ENCODE measurements at places on chromosomes 6 and 20. TPM values are rescaled to one million over a fixed set of nuclear protein-coding genes. Genes with fewer than 3 reads are reported as not detected.

Gene HLA-DQB2
- 4.7 TPM for total RNA-seq

Gene E2F1
- total RNA-seq: 0.49 TPM

Gene BMP6
- 3.2 TPM for total RNA-seq

Gene POPDC3
- not detected for total RNA-seq

Gene HAO1
- not detected for total RNA-seq

Gene OR2B3
- total RNA-seq: not detected

Gene TSHZ2
- 30.4 TPM for total RNA-seq

Gene PCSK2
- 0.98 TPM for total RNA-seq

Gene PRR18
- total RNA-seq: not detected

DNA sequence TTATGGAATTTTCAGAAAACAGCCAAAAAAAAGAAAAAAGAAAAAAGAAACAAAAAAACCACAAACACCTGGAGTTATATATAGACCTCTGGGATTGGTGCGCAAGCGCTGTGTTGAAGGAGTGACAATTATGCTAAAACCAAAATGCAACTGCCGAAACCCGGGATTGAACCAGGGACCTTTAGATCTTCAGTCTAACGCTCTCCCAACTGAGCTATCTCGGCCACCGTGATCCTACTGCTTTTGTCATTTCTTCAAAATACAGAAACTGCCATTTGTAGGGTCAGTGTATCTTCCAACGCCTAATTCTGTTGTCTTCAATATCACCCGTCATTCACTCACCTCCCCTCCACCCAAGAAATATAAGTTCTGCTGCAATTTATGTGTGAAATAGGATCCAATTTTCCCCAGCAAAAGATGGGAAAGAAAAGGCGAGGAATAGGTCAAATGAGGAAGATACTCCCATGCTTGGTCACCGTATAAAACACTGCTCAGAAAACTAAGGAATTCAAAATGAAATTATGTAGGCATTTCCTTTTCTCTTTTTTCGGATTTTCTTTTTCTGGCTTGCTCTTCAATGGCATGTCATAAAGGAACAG is 116.0 kb downstream of the TRIM27 start:
- DNase-seq: no peak
- H3K4me1 ChIP-seq: no peaks in the 10 kb centered on the region
- H3K27me3 ChIP-seq: peaks cover 7% of the 10 kb centered on the region
- H3K36me3 ChIP-seq: no peaks in the 10 kb centered on the region
- H3K4me3 ChIP-seq: no peak overlapping the region
- no peak overlapping the region for H3K27ac ChIP-seq

DNA sequence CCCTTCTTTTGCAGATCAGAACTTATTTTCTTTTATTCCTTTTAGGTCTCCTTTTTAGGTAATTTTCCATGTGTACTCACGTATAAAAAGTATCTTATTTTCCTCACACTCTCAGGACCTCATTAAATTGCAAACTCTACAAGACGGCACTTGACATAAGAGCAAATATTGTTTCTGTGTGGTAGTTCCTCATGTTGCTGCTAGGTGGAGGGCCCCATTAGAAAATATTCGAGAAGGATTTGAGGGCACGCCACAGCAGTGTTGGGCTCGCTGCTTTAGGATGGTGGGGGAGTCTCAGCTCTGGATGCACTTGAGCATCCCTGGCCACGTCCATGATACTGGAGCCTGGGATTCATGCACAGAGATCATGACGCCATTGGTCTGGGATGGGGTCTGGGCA is 64.9 kb upstream of the ZFP64 start:
- no peaks in the 10 kb centered on the region for H3K27me3 ChIP-seq
- no peak overlapping the region for H3K27ac ChIP-seq
- no peak for DNase-seq
- H3K4me3 ChIP-seq: no peak overlapping the region
- no peaks in the 10 kb centered on the region for H3K36me3 ChIP-seq

DNA sequence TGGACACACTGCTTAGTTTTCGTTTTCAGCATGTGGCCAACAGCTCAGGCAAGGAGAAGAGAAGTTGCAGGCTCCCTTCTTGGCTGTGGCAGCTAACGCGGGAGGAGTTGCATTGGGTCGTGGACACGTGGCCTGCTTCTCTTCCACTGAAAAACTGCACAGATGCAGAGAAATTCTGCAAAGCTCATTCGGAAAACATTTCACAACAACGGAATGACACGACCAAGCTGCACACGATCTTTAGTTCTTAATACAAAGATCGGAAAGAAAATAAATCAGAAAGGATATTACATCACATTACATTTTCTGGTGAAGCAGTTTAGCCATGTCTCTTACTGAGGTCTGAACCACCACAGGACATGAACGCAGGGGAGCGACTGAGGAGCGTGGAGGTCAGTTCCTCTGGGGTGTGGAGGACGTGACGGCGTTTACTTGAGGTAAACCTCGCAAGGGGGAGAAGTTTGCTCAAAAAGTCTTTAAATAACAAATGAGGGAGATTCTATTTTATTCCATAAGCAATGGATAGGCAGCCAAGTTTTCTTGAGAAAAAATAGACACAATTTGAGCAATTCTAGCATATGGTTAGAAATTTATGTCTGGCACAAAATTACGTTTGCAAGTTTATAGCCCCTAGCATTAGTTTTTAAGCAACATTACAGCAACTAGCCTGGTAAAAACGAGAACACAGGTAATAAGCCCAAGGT is 178.3 kb downstream of the THBS2 start:
- peak overlapping the region; percentile 66 for H3K27ac ChIP-seq
- no peaks in the 10 kb centered on the region for H3K27me3 ChIP-seq
- peaks cover 32% of the 10 kb centered on the region for H3K4me1 ChIP-seq
- peak overlapping the region; percentile 1 for H3K4me3 ChIP-seq

GRCh38 chr6:30121446-30122366 is 8.8 kb upstream of the TRIM31 start:
- H3K27ac ChIP-seq: no peak overlapping the region
- no peaks in the 10 kb centered on the region for H3K36me3 ChIP-seq
- no peak overlapping the region for H3K4me3 ChIP-seq
- DNase-seq: no peak
- H3K4me1 ChIP-seq: no peaks in the 10 kb centered on the region
- H3K27me3 ChIP-seq: no peaks in the 10 kb centered on the region

DNA sequence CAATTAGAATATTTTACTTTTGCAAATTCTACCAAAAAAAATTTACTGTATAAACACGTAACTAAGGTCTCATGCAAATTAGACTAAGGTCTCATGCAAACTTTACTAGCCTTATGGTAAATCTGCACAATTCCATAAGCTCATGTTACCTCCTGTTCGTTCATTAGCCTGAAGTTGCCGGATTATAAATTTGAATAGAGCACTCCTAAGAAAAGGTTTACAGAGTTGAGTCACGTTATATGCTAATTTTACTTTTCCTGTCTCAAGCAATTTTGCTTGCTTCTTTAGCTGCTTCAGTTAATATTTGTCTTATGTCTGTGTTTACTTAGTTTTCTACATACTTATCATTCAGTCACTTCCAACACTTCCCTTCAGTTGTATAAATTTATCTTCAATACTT is 1434.0 kb upstream of the EYS start:
- H3K4me3 ChIP-seq: no peak overlapping the region
- no peaks in the 10 kb centered on the region for H3K27me3 ChIP-seq
- no peaks in the 10 kb centered on the region for H3K36me3 ChIP-seq
- H3K27ac ChIP-seq: no peak overlapping the region
- no peaks in the 10 kb centered on the region for H3K4me1 ChIP-seq
- no peak for DNase-seq

DNA sequence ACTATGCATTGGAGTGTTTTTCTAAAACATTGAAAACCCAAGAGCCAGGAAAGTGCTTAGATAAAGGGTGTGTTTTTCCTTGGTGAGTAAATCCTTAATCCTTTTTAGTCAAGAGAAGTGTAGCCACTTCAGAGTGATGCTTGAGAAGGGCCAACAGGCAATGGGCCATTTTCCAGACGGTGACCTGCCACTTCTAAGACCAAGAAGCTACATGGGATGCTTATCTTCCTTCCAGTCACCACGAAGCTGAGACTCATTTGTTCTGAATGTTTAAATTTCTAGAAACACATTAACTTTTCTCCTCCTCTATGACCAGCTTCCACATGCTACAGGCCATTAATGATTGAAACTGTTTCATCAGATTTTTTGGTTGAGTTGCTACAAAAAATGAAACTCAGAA is 34.4 kb upstream of the NHSL1 start:
- no peak for DNase-seq
- no peaks in the 10 kb centered on the region for H3K36me3 ChIP-seq
- H3K27ac ChIP-seq: no peak overlapping the region
- no peaks in the 10 kb centered on the region for H3K27me3 ChIP-seq
- no peaks in the 10 kb centered on the region for H3K4me1 ChIP-seq

GRCh38 chr6:63813566-63814120 is 178.0 kb downstream of the PHF3 start:
- H3K27me3 ChIP-seq: no peaks in the 10 kb centered on the region
- H3K36me3 ChIP-seq: no peaks in the 10 kb centered on the region
- H3K27ac ChIP-seq: no peak overlapping the region
- H3K4me1 ChIP-seq: no peaks in the 10 kb centered on the region
- H3K4me3 ChIP-seq: no peak overlapping the region

- H3K27me3 ChIP-seq: no peaks in the 10 kb centered on the region
- no peaks in the 10 kb centered on the region for H3K36me3 ChIP-seq
- DNase-seq: no peak
- no peak overlapping the region for H3K4me3 ChIP-seq
- H3K4me1 ChIP-seq: no peaks in the 10 kb centered on the region
These were observed 38.5 kb downstream of the KCNQ2 start for GRCh38 chr20:63433756-63434531.

- H3K4me1 ChIP-seq: no peaks in the 10 kb centered on the region
- no peaks in the 10 kb centered on the region for H3K36me3 ChIP-seq
- no peak overlapping the region for H3K4me3 ChIP-seq
- no peak overlapping the region for H3K27ac ChIP-seq
These were observed 95.1 kb upstream of the IYD start for GRCh38 chr6:150273457-150274309.

- no peaks in the 10 kb centered on the region for H3K27me3 ChIP-seq
- H3K4me3 ChIP-seq: no peak overlapping the region
- H3K36me3 ChIP-seq: no peaks in the 10 kb centered on the region
- no peak overlapping the region for H3K27ac ChIP-seq
- no peak for DNase-seq
These were observed 109.0 kb downstream of the PRND start for GRCh38 chr20:4830696-4831095.

DNA sequence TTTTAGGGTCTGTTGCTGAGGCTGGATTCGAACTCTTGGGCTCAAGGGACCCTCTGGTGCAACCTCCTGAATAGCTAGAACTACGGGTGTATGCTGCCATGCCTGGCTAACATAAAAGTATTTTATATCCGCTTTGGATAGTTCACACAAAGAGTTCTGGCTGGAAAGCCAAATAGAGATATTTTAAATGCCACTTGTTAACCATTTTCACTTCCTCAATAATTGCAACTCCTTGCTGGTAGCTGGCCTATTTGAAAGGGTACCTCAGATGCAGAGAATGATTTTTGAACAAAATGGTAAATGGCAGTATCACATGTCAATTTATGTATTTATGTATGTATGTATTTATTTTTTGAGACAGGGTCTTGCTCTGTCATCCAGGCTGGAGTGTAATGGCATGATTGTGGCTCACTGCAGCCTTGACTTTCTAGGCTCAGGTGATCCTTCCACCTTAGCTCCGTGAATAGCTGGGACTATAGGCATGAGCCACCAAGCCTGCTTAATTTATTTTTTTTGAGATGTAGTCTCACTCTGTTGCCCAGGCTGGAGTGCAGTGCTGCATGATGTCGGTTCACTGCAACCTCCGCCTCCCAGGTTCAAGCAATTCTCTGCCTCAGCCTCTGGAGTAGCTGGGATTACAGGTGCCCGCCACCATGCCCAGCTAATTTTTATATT is 12.9 kb upstream of the JARID2 start:
- H3K27ac ChIP-seq: no peak overlapping the region
- no peaks in the 10 kb centered on the region for H3K27me3 ChIP-seq
- no peaks in the 10 kb centered on the region for H3K36me3 ChIP-seq
- H3K4me1 ChIP-seq: no peaks in the 10 kb centered on the region

DNA sequence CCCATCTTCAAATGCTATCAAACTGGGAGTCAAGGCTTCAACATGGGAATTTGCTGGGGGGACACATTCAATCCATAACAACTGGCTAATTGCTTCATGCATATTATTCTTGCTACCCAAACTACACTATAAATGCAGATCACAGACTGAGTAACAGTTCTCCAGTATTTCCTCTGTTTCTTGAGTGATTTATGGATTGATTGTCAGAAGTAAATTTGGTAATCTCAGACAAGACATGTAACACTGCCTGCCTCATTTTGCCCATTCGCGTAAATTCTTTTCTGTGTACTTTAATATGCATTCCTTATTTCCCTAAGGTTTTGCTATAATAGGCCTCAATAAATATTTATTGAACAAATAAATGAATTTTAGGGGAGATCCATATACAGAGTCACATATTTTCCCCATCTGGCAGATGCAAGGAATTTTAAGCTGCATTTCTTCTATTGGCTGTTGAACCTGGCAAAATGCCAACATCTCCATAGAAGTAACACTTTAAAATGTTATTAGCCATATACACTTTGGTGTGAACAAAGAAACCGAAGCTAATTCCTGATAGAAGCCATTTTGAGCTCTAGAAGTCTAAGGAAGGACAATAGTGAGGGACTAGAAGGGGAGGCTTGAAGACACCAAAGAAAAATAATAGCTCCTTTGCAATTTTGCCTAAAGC is 98.2 kb downstream of the QRSL1 start:
- no peak for DNase-seq
- H3K36me3 ChIP-seq: no peaks in the 10 kb centered on the region
- H3K27me3 ChIP-seq: no peaks in the 10 kb centered on the region
- H3K27ac ChIP-seq: no peak overlapping the region
- H3K4me3 ChIP-seq: no peak overlapping the region

- H3K27me3 ChIP-seq: no peaks in the 10 kb centered on the region
- DNase-seq: no peak
- H3K36me3 ChIP-seq: no peaks in the 10 kb centered on the region
- H3K27ac ChIP-seq: peak overlapping the region; percentile 4
- peaks cover 7% of the 10 kb centered on the region for H3K4me1 ChIP-seq
- no peak overlapping the region for H3K4me3 ChIP-seq
These were observed 281.7 kb upstream of the PRDM1 start for GRCh38 chr6:105804424-105804823.

DNA sequence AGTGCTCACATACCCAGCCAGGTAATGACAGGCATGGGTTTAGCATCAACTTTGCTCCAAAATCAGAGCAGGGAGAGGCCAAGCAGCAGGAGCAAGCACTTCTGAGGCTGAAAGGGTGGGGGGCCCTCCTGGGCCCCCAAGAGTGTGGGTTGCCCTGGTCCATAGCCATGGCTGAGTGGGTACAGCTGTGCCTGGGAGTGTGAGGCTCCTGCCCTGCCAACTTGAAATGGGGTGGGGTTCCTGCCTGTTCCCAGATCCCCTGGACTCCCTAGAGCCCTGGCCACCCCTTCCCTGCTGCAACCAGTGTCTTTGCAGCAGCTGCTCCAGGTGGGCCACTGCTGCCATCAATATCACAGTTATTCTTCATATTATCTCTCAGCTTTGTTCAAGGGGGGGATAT is 1224.2 kb upstream of the GJE1 start:
- DNase-seq: no peak
- H3K27ac ChIP-seq: no peak overlapping the region
- H3K4me1 ChIP-seq: no peaks in the 10 kb centered on the region
- no peaks in the 10 kb centered on the region for H3K36me3 ChIP-seq
- no peak overlapping the region for H3K4me3 ChIP-seq

GRCh38 chr6:52566853-52567279 is 10.0 kb downstream of the TRAM2 start:
- no peak for DNase-seq
- H3K4me3 ChIP-seq: no peak overlapping the region
- H3K27ac ChIP-seq: peak overlapping the region; percentile 36
- peaks cover 62% of the 10 kb centered on the region for H3K4me1 ChIP-seq

GRCh38 chr6:110514818-110515217 is 38.4 kb upstream of the SLC22A16 start:
- H3K27me3 ChIP-seq: no peaks in the 10 kb centered on the region
- H3K4me1 ChIP-seq: peaks cover 4% of the 10 kb centered on the region
- no peak overlapping the region for H3K27ac ChIP-seq

All from vagina (tissue), 2 donors.